ENCODE measurements at places on chromosomes 5 and 9.

DNA sequence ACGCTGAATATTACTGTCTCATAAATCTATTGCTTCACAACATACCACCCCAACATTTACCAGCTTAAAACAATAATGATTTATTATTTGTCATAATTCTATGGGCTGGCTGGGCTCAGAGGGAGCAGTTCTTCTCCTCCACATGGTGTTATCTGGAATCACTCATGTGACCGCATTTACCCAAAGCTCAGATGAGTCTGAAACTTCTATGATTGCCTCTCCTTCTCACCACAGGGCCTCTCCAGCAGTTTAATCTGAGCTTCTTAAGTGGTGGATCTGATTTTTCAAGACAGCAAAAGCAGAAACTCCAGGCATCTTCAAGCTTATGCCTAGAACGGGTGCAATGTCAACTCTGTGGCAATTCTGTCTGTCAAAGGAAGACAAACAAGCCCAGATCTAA is 210.3 kb upstream of the ADRA1B start:
- DNase-seq = no peak

- no peak for DNase-seq
These were observed 107.4 kb downstream of the TMEM174 start for GRCh38 chr5:73280386-73280785.

GRCh38 chr9:120411862-120412424 is 168.0 kb downstream of the CDK5RAP2 start:
- DNase-seq = no peak

DNA sequence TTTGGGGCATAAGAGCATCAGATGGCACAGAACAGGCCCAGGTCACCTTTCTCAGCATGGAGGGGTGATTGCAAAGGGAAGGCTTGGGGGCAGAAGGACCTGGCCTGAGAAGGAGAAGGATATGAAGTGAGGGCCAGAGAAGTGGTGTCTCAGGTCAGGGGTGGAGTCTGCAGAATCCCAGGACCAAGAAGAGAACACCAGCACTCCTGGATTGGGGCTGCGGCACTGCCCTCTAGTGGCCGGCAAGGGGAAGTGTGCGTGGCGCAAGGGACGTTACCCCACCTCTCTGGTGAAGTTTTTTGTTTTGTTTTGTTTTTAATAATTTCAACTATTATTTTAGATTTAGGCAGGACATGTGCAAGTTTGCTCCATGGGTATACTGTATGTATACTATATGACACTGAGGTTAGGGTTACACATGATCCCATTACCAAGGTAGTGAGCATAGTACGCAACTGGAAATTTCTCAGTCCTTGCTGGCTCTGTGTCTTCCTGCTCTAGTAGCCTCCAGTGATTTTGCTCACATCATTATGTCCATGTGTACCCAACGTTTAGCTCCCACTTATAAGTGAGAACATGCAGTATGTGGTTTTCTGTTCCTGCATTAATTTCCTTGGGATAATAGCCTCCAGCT is 1548.6 kb downstream of the EFNA5 start:
- DNase-seq = no peak

DNA sequence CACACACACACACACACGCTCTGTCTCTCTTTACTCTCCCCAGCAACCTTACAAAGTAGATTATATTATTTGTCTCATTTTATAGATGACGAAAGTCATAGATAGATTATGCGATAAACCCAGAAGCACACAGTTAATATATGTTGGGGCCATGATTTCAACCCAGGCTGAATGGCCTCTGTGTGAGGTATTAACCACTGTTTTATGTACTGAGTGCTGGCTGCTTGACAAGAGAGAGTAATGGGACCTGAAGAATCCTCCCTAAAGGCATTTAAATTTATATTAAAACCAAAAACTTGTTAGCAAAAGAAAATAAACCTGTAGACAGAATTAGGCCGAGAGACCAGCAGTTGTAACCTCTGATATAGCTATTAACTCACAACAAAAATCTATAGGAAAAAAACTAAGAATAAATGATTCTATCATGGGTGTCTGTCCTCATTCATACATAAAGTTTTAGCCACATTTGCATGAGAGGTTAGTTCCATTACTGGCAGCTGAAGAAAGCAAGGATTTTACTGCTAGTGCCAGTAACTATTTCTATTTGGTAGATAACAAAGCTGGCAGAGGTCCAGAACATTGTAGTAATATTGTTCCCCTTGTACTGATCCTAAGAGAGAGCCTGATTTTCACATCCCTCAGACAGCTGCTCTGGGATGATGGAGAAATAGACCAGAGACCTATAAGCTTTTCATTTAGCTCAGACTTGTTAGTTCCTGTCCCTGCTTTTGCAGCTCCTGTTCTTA is 250.9 kb downstream of the ADGRV1 start:
- DNase-seq = no peak

GRCh38 chr5:18050776-18051175 is 416.5 kb downstream of the TAF11L14 start:
- DNase-seq = no peak

DNA sequence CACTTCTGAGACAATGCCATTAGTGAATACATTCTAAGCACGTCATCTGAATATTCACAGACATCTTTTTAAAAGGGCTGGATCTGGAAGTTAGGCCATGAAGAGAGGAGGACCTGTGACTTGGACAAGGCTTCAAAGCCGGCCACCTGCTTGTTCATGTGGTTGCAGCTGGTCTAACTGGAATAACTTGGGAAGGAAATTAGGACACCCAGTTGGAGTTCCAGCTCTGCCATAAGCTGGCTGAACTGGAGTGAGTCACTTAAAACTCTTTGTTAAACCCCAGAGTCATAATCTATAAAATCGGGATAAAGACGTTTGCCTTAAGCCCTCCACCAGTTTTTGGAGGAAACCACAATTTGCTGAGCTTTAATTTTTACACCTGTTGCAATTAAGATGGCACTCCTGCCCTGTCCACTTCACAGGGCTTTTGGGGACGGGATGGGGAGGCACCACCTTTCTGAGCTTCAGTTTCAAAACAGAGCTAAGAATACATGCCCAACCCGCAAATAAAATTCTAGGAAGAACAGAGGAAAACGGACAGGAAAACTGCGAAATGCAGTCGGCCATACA is 536 bp upstream of the STX17 start:
- no peak for DNase-seq

GRCh38 chr9:36192196-36192595 is 1.5 kb downstream of the CLTA start:
- no peak for DNase-seq

GRCh38 chr5:168366116-168366515 is 74.7 kb downstream of the WWC1 start:
- DNase-seq = no peak

DNA sequence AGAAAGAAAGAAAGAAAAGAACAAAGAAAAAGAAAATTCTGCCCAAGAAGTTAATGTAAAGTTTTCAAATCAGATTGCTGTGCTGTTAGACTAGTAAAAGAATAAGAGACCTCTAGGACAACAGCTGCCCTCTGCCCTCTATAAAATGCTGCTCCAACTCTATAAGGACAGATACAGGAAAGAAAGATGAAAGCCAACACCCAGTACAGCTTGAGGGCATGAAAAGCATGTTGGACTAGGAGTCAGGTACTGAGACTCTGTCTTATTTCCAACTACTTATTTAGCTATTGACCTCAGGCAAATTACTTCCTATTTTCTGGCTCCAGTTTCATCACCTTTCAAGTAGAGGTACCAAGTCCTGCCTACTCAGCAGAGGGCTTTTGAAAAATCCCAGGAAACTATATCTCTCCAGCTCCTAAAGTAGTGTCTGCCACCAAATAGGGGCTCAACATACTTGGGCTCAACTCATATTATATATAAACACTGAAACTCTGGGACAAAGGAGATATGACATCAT is 5.7 kb downstream of the HBEGF start:
- DNase-seq = no peak

GRCh38 chr5:173033923-173034322 is 22.2 kb upstream of the CREBRF start:
- DNase-seq = no peak

DNA sequence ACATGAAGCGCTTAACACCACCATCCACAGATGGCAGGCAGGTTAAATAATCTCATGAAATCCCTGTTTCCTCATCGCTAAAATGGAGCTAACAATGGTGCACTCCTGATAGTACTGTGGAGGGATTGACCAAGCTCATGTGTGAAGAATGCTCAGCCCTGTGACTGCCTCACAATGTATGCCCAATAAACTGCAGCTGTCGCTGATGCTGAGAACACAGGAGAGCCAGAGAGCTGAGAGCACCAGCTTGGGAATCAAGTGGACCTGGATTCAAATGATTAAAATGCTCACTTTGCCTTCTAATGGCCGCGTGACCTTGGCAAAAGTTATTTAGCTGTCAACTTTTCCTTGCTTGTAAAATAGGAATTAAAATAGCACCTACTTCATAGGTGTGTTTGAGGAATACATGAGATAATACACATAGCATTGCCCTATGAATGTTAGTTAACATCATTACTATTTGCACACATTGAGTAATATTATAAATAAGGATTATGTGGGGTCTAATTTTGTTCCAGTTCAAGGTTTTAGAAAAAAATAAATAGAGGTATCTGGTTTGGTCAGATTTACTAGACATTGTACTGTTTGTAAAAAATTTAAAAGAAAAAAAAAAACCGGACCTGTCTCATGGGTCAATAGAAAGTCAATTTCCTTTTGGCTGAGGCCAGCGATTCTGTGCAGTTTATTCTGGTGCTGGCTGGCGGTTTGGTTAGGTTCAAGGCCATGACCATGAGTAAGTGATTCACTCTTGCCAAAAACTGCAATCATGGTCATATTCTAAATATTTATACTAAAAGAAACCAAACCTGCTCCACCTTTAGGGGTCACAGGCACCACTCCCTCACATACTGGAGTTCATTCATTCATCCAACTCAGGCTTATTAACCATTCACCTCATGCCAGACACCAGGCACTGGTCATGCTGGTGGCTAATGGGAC is 101.3 kb downstream of the SH3TC2 start:
- DNase-seq = no peak

DNA sequence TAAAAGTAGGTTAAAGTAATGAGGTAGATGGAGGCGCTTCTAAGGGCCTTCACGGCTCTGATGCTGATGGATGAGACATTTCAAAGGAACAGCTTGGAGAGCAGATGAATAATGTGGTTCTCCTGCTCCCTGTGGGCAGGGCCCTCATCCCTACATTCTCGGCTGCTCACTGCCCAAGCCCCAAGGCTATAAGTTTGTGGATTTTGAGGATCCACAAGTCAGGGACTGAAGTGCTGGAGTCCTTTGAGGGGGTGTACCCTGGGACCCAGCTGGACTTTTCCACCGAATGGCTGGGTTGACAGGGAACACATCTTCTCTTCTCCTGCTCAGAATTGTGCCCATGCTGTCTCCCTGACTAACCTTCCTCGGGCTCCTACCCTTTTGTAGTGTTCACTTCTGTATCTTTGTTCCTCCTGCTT is 21.4 kb upstream of the CXCL14 start:
- no peak for DNase-seq

DNA sequence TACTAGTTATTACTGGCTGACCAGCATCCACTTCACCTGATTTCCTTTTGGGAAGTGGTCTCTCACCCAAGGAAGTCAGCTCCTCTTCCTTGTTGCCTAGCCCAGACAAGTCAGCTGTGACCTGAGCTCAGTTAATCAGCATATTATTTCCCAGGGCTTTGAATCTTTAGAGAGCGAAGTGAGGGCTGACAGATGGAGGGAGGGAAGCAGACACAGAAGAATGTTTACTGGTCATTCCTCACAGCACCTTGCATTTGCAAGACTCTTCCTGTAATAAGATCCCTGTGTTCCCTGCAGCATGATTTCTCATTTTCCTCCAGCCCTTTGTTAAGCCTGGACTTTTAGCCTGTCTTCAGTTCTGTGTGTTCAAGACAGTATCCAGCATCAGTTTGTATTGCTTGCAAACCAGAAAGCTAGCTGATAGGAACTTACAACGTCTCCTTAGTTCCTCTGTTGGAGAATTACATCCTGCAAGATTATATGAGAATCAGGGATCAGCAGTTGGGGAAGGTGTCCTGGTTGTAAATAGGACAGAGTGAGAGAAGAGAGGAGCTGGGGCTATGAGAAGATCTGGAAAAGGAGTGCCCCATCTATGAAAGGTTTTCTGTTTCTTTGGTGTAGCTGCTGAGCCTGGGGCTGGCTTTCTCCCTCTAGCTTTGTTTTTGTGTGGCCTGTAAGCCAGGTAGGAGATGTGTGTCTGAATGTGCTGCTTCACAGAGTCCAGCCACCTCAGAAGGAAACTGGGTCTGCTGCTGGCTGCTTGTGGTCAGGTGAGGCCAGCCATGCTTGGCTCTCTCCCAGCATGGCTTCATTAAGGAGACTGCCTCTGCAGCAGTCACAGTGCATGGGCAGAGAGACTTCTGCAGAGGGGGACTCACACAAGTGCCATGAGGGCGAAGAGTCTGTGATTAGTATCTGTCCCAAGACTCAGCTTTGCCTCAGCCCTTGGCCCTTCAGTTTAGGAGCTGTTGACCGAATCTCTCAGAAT is 50.3 kb downstream of the MAN2A1 start:
- DNase-seq = no peak

GRCh38 chr9:132575811-132576210 is 6.6 kb upstream of the BARHL1 start:
- no peak for DNase-seq

GRCh38 chr5:14417792-14418765 is 163.5 kb upstream of the OTULINL start:
- no peak for DNase-seq

- no peak for DNase-seq
These were observed 137.6 kb upstream of the MAP3K1 start for GRCh38 chr5:56677690-56678305.

- DNase-seq = no peak
These were observed 310.4 kb downstream of the ACTL7B start for GRCh38 chr9:108545436-108545835.

DNA sequence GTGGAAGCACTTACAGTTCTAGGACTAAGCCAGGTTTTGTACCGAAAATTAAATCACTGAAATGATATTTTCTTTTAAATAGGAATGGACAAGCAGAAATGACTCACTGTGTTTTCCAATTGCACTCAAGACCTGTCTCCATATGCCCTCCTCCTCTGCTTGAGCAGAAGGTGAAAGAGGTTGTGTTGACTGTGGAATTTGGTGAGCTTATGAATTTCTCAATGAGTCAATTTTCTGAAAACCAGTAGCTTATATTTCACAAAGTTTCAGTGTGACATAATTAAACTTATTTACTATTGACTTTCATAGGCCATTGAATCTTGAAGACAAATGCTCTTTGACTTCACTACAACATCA is 249.9 kb downstream of the NPR3 start:
- no peak for DNase-seq

- DNase-seq = no peak
These were observed 49.9 kb upstream of the GPR151 start for GRCh38 chr5:146565764-146566367.

DNA sequence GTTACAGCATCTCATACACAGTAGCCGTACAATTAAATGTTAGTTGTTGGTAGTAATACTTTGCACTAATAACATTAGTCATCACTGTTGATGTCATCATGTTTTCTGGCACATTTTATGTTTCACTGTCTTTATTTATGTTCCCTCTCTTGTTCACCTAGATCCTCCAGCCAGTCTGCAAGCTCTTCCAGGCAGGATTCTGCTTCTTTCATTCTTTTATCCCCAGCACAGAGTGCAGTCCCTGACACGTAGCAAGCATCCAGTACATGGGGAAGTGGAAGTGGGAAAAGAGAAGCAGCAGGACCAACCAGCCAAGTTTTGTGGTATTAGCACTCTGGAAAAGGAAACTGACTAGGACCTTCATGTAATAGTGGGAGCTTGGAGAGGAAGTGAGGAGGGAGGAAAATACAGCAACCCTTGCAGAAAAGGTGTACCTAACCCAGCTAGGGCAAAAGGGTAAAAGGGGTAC is 89.7 kb upstream of the SLC44A1 start:
- DNase-seq = no peak

GRCh38 chr9:130417602-130418001 is 27.2 kb upstream of the ASS1 start:
- no peak for DNase-seq

GRCh38 chr5:168239325-168239724 is 52.1 kb upstream of the WWC1 start:
- no peak for DNase-seq

All from stimulated activated CD4-positive, alpha-beta T cell treated with anti-CD3 and anti-CD28 coated beads, Interleukin-1b, Interleukin-23, amount 100 ng/mL, for 4 hours (primary cell).